ENCODE measurements at places on chromosomes 2 and 18. TPM values are rescaled to one million over a fixed set of nuclear protein-coding genes. Genes with fewer than 3 reads are reported as not detected.

KCNE4 gene
- 13.8 TPM for total RNA-seq

SLC16A14 gene
- 1.2 TPM for total RNA-seq

SP5 gene
- total RNA-seq, result 4.6 TPM

MOGAT1 gene
- total RNA-seq, result not detected

TMEM182 gene
- total RNA-seq, result 0.36 TPM

Measured in sigmoid colon (tissue), 7 donors.